ENCODE measurements at places on chromosomes 5 and 9.

GRCh38 chr5:53871775-53872174 lies 311.3 kb downstream of the NDUFS4 start:
- DNase-seq: no peak

DNA sequence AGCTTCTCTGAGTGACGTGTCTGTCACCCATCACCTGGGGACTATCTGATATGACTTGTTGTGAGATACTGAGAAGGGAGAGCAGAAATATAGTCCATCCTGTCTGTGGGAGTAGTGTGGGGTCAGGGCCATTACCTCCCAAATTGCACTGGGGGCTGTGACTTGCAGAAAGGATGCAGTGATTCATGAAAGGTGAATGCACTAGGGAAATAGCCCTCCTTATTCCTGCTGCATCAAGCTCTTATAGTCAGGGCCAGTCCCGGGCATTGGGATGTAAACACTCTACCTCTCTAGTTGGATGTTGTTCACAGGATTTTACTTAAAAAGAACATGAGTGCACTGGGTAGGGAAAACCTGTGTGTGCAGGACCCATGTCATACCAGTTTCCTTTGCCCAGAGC lies 124.8 kb downstream of the STK32A start:
- no peak for DNase-seq

- no peak for DNase-seq
Observed at GRCh38 chr5:68333649-68334552, 118.3 kb downstream of the PIK3R1 start.

DNA sequence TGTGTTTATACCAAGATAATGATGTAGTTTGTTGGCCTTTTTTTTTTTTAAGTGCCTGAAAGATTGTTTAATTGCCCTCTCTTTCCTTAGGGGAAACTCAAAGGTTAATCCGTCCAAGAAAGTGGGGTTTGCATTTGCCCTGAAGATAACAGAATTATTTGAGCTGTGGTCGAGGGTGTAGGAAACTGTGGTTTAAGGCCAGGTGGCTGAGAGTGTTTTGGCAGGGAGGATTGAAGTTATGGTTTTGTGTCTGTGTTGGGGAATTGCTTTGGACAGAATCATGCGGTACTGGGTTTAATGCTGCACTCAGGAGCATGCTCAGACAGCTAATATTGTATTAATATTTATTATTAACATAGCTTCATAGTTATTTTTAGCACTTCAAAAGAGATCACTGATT lies 509.8 kb downstream of the EBF1 start:
- DNase-seq: no peak

DNA sequence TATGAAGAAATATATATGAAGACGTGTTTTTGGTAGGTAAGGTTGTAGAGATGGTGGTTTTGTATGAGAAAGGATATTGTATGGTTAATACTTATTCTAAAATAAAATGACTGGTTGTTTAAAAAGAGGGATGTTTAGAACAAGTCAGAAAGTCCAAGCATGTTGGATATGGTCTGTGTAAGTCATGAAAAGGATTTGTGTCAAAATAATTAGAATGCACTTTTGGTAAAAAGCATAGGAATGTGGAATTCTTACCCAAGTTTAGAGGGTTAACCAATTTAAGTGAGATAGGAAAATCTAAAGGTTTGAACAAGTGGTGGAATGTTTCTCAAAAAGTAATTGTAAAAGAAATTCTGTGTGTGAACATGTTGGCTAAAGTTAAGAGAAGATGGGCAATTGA lies 1556.5 kb upstream of the C9orf72 start:
- DNase-seq: peak; percentile 2

DNA sequence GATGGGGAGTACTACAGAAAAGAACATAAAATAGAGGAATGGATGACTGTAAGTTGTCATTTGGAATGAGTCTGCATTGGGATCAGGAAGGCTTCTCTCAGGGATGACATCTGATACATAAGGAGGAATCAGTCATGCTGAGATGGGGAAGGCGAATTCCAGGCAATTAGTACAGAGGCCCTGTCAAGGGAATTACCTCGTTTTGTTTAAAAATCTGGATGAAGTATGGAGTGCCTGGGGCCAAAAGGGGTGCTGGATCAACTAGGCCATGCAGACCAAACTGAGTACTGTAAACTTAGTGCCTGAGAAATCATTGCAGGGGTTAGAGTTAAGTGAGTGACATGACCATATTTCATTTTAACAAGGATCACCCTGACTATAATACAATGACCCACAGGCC lies 30.5 kb downstream of the JAKMIP2 start:
- no peak for DNase-seq

DNA sequence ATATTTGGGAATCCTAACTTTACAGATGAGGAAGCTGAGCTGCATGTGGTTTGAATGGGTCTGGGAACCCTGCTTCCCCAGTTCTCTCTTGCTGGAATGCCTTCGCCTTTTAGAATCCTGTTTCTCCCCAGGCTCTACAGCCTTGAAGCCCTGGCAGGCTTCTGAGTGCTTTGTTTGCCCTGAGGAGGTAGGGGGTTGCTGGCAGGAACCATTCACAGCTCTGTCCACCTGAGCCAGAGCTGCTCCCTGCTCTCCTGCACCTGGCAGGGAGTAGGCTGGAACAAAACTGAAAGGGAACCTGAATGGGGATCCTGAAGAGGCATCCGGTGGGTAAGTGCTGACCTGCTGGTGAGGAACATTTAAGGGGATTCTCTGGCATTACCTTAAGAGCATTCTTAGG lies 33.0 kb downstream of the KIF4B start:
- DNase-seq: peak; percentile 40

- DNase-seq: no peak
Observed at GRCh38 chr5:132243366-132243977, 14.0 kb upstream of the PDLIM4 start.

GRCh38 chr5:116795189-116795588 lies 220.6 kb upstream of the SEMA6A start:
- no peak for DNase-seq

DNA sequence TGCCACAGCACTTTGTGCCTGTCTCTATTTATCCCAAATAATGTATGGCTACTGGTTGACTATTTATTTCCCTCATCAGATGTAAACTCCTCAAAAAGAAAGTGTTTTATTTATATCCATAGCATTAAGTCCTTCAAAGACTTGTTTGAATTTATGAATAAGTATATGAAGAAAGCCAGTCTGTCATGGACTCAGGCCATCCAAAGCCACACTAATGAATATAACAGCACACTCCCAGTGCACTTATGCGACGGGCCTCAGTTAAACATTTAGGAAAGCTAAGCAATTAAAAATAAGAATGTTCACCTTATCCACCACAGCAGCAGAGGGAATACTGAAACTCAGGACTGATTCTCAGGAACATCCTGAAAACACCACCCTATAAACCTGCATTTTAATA lies 77.5 kb downstream of the DENND1A start:
- DNase-seq: no peak

GRCh38 chr5:133111299-133111698 lies 59.5 kb downstream of the HSPA4 start:
- DNase-seq: peak; percentile 59

DNA sequence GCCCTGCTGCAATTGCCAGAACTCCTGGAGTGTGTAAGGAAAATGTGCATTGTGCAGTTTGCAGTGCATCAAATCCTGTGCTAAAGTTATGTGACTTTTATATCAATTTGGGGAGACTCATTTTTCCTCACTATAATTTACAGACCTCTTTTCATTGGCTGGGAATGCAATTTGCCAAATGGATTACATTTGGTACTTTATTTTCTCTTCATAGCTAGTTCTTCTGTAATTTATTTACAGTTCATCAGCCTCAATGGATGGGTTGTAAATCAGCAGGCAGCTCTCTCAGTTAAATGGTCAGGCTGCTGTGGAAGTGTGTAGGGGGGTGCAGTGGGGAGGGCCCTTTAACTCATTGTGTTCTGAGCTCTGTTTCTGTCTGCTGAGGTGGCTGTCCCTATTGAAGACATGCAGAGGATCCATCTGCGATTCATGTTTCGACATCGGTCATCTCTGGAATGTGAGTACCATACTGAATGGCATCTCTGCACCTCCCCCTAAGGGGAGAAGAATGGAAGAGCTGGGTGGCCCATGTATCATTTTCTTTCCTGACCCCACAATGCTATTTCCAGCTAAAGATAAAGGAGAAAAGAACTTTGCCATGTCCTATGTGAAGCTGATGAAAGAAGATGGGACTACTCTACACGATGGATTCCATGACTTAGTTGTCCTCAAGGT lies 74.6 kb downstream of the DOCK2 start:
- no peak for DNase-seq

GRCh38 chr9:114426046-114426948 lies 38.5 kb upstream of the AKNA start:
- DNase-seq: no peak

DNA sequence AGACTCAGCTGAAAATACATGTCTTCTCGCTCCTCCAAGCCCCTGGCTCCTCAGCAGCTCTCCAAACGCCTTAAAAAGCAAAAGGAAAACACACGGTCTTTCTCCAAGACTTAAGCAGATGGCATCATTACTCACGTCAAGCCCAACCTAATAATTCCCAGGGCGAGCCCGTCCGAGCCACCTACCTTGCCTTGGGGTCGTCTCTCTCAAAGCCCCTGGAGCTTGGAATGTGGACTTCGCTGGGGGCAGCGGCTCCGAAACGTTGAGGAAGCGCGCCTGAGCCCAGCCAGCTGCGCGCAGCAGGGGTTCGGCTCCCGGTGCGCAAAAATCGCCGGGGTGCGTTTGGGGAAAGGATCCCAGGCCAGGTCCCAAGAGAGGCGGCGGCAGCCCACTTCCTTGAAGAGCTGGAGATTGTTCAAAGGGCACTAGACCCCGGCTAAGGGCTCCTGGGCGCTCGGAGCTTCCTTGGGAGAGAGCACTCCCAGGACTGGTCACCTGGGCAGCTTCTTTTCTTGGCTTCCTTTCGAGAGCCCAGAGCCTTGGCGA lies 395 bp downstream of the DRD1 start:
- DNase-seq: no peak

- no peak for DNase-seq
Observed at GRCh38 chr5:29380029-29380428, 1813.5 kb upstream of the CDH6 start.

- DNase-seq: no peak
Observed at GRCh38 chr5:37738057-37738691, 101.7 kb downstream of the GDNF start.

GRCh38 chr5:158326256-158326655 lies 467.3 kb upstream of the CLINT1 start:
- no peak for DNase-seq

- no peak for DNase-seq
Observed at GRCh38 chr9:126448865-126449577, 122.4 kb downstream of the MVB12B start.

GRCh38 chr9:83473488-83473971 lies 64.7 kb downstream of the FRMD3 start:
- no peak for DNase-seq

- no peak for DNase-seq
Observed at GRCh38 chr5:97628807-97629206, 445.8 kb upstream of the RIOK2 start.

DNA sequence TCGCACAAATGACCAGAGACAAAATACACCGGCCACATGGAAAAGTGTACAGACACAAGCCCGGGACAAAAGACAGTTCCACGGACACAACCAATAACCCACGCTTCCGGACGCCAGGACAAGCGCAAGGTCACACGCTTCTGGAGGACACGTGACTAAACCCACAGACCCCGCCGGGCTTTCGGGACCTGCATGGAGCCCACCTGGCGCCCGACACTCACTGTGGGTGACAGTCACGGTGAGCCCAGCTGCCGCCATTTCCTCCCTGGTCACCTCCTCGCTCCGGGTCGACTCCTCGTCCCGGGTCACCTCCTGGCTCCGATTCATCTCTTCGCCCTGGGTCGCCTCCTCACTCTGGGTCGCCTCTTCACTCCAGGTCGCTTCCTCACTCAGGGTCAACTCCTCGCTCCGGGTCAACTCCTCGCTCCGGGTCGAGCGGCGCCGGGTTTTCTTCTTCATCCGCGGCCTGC lies 470 bp downstream of the BAG1 start:
- no peak for DNase-seq

DNA sequence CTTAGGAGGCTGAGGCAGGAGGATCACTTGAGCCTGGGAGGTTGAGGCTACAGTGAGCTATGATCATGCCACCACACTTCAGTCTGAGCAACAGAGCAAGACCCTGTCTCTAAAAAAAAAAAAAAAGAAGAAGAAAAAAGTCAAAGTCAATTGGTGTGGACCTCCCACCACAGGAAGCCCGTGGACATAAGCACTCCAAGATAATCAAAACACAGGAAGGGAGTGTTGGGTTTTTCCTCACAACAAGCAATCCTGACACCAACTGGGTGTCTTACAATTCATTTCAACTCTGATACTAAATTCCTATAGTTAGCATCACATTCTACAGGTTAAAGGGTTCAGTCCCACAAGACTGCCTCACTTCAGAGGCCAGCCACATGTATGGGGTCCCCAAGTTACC lies 70.7 kb downstream of the PDE6A start:
- DNase-seq: no peak

- DNase-seq: no peak
Observed at GRCh38 chr9:15936306-15936921, 383.6 kb downstream of the CCDC171 start.

- no peak for DNase-seq
Observed at GRCh38 chr5:133606835-133607234, 5.5 kb downstream of the FSTL4 start.

GRCh38 chr9:25709941-25710340 lies 31.7 kb upstream of the TUSC1 start:
- DNase-seq: no peak

GRCh38 chr5:21688655-21689054 lies 1164.5 kb downstream of the CDH12 start:
- no peak for DNase-seq

- no peak for DNase-seq
Observed at GRCh38 chr5:173664154-173664526, 47.7 kb upstream of the BOD1 start.

GRCh38 chr9:96612966-96613589 lies 6.6 kb downstream of the CDC14B start:
- no peak for DNase-seq

GRCh38 chr5:79727451-79728355 lies 38.1 kb downstream of the CMYA5 start:
- DNase-seq: no peak

GRCh38 chr5:82673057-82673809 lies 395.1 kb upstream of the RPS23 start:
- no peak for DNase-seq

- no peak for DNase-seq
Observed at GRCh38 chr5:119290161-119290569, 65.7 kb upstream of the TNFAIP8 start.

Data from iPS DF 19.7 (cell line).